ENCODE measurements at places on chromosomes 7 and 10.

GRCh38 chr10:132897516-132898381, 44.6 kb downstream of the CFAP46 start:
- no peak for DNase-seq

GRCh38 chr7:94205529-94205928, 189.2 kb upstream of the COL1A2 start:
- DNase-seq, result no peak

GRCh38 chr10:10677479-10677878, 340.2 kb upstream of the CELF2 start:
- DNase-seq, result peak; percentile 32

DNA sequence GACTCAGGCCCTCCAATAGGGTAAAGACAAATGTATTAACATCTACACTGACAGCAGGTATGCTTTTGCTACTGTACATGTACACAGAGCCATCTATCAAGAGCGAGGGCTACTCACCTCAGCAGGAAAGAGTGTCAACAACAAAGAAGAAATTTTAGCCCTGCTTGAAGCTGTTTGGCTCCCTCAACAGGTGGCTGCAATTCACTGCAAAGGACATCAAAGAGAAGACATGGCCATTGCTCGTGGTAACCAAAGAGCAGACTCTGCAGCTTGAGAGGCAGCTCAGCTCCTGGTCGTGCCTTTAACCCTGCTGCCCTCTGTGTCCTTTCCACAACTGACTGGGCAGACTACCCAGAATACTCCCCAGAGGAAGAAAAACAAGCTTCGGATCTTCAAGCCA, 5.1 kb downstream of the AKR1B15 start:
- DNase-seq, result no peak

DNA sequence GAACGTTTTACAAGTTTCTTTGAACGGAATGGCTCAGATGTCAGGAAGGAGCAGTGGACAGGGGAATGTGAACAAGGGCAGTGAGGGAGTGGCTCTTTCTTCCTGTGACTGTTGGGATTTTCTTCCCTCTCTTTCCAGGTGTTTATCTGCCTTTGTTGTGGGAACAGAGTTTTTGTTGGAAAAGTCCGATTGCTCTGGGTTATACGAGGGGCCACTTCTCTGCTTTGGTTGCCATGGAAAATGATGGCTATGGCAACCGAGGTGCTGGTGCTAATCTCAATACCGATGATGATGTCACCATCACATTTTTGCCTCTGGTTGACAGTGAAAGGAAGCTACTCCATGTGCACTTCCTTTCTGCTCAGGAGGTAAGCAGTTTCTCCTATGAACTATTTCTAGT, 41.4 kb downstream of the ZRANB1 start:
- DNase-seq, result no peak

- DNase-seq, result no peak
These were observed 86.9 kb downstream of the AOAH start for GRCh38 chr7:36637417-36637816.

DNA sequence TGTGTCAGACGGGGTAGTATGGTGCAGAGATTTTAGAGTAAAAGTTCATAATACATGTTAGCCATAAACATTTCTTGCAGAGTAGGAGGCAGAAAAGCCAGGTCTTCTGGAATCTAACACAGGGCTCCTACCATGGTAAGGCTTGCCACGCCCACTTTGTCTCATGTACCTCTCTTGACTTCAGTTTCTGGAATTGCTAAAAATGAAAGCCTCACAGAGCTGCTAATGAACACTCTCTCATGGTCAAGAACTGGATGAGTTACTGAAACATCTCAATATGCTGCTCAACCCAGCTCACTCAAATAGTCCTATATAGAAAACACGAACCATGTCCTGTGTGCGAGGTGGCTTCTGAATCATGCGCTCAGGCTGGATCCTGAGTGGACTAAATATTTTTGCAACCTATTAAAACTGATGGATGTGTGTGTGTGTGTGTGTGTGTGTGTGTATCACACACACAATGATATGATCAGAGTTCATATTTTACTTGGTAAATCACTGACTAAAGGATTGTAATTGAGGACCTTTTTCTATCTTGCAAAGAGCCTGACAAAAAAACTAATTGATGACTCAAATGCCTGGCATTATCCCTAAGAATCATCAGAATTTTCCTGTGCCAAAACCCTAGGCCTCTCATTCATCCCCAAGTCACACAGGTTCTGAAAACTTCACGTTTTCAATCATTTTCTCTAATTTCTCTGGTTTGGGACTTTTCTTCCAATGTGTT, 1306.6 kb downstream of the XPNPEP1 start:
- no peak for DNase-seq

- no peak for DNase-seq
These were observed 130.7 kb upstream of the NOBOX start for GRCh38 chr7:144534196-144534595.

DNA sequence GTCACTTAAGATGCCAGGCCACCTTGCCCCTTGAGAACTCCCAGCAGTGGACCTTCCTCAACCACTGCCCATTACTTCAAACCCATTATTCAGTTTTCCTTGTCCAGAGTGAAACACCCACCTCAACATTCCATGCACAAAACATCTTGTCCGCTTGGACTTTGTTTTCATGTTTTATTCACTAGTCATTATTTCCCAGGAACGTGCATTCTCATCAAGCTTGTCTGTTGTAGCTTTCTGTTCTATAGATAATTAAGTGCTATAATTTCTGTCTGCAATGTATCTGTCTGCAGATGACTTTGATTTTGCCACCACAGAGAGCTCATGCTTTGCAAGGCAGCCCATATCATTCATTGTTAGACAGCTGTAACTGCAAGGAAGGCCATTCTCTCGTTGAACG, 117.4 kb downstream of the RAB18 start:
- DNase-seq, result no peak

- DNase-seq, result no peak
These were observed 128.1 kb downstream of the HECW1 start for GRCh38 chr7:43240565-43240964.

GRCh38 chr10:131003455-131003854, 308.1 kb downstream of the TCERG1L start:
- DNase-seq, result no peak

GRCh38 chr10:95327367-95327766, 36.6 kb upstream of the PDLIM1 start:
- no peak for DNase-seq

GRCh38 chr7:6164491-6164890, 107.9 kb downstream of the CYTH3 start:
- no peak for DNase-seq

GRCh38 chr7:75686551-75686950, 52.2 kb downstream of the HIP1 start:
- no peak for DNase-seq

DNA sequence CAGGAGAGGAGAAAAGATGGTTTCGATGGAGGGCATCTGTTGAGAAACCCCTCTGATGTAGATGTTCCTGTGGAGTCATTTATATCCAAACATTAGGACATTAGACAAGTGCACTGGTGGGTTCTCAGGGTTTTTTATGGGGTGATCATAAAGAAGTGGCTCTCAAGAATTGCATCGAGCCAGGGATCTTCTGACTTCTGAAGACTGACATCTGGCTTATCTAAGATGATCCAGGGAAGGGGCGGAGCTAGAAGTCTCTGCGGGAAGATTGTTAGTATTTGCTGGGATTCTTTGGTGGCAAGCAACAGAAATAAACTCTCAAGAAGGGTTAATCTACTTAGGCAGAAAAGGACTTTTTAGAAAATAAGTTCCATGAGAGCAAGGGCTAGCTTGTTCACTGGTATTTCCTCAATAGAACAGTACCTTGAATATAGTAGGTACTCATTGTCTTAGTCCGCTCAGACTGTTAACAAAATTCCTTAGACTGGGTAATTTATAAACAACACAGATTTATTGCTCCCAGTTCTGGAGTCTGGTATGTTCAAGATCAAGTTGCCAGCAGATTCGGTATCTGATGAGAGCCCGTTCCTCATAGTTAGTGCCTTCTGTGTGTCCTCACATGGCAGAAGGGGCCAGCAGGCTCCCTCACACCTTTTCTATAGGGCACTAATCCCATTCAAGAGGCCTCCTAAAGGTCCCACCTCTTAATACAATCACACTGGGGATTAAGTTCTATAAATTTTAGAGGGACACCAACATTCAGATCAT, 28.5 kb upstream of the SYPL1 start:
- DNase-seq, result no peak

- DNase-seq, result no peak
These were observed 25.7 kb downstream of the SUV39H2 start for GRCh38 chr10:14904316-14904732.

- DNase-seq, result no peak
These were observed 33.6 kb downstream of the TCERG1L start for GRCh38 chr10:131277969-131278368.

GRCh38 chr10:73910401-73910763, 550 bp upstream of the PLAU start:
- no peak for DNase-seq

DNA sequence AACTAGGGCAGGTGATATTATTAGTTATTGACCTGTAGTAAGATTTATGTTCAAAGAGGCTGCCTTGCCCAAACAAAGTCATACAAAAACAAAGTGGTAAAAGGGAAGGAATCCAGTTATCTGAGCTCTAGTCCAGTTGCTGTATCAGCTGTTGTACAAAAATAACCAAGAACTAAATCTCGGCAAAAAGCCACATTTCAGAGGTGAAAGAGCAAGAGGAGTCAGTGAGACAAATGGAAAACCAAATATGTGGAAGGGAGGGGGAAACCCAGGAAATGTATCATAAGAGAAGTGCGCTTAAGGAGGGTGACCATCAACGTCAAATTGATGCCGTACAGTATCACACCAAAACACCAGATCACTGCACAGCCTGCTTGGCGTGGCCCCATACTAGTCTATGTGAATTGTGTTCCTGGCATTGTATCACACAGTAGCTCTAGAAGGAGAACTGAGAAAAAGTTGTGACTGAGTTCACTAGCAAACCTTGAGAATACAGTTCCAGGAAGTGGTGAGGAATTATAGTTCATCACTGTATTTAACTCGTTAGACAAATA, 6.4 kb downstream of the AGBL3 start:
- no peak for DNase-seq

DNA sequence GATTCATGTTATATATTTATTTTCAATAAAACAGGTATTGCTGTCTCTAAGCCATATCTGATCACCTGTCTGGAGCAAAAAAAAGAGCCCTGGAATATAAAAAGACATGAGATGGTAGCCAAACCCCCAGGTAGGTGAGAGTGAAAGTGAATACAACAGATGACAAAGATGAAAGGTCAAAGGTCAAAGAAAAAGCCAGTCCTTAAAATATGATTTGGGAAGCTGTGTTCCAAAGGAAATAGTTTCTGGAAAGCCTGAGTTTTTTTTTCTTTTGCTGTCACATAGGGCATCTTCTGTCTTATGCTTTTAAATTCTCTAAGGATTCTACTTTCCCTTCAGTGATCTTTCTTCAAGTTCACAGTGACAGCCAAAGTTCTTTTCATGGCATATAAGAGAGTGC, 25.9 kb downstream of the ZNF107 start:
- DNase-seq, result no peak

GRCh38 chr7:52639981-52640380, 395.5 kb upstream of the POM121L12 start:
- DNase-seq, result no peak

GRCh38 chr10:96701265-96701664, 19.0 kb downstream of the PIK3AP1 start:
- DNase-seq, result no peak

GRCh38 chr10:4670737-4671136, 155.3 kb upstream of the AKR1E2 start:
- no peak for DNase-seq

DNA sequence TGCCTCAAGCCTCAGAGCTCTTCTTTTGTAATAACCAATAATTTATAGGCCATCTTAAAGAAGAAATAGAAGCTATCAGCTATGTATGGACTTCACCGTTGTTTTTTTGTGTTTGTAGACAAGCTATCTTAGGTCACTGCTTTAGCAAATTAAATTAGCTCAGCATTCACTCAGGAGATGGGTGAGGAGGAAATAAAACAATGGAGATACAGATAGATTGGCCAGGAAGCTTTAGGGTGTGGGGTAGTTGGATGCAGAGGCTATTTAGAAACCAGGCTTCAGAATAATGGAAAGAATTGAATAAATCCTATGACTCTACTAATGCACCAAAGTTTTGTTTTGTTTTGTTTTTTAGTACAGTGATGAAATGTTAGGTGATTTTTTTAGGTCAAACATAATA, 66.1 kb downstream of the MDFIC start:
- DNase-seq, result no peak

DNA sequence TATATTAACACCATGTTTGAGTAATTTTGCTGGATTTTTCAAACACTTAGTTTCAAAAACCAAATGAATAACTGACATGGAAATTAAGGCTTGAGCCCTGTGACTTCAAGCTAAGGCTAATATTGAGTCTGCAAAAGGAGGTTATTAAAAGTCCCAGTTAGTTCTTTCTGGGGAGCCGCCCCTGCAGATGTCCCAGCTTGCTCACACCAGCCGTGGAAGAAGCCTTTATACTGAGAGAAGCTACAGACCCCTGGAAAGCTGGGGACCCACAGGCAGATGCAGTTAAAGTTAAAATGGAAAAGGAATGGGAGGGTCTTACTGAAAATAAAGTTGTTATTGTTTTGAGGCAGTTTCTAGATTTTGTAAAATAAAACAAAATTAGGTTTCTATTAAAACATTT, 18.5 kb upstream of the ZNF680 start:
- no peak for DNase-seq

DNA sequence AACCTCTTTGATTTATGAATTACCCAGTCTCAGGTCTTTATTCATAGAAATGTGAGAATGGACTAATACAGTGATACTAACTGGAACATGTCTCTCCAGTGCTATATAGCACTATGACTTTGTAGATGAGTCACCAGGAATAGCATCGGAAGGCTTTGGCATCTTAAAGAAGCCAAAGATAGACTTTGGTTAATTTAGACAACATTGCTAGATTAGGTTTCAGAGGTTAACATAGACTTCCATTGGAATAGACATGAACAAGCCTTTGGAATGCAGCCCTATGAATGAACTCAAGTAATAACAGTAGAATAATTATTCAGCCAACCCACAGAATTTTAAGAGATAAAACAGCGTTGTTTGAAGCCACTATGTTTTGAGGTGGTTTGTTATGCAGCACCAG, 169.2 kb downstream of the HGF start:
- no peak for DNase-seq

GRCh38 chr7:150902078-150903033, 50.0 kb downstream of the AOC1 start:
- no peak for DNase-seq

- DNase-seq, result no peak
These were observed 52.5 kb upstream of the FRMD4A start for GRCh38 chr10:14383266-14383665.

GRCh38 chr7:27767374-27767773, 27.4 kb downstream of the TAX1BP1 start:
- DNase-seq, result no peak

GRCh38 chr7:157743781-157744525, 407.1 kb downstream of the DNAJB6 start:
- DNase-seq, result no peak

Measured in activated CD4-positive, alpha-beta memory T cell treated with anti-CD3 and anti-CD28 coated beads, Interleukin-2, amount 10 ng/mL, durations not matched to agents 7 days and 5 days (primary cell).